ENCODE measurements at places on chromosomes 2 and 18. TPM values are rescaled to one million over a fixed set of nuclear protein-coding genes. Genes with fewer than 3 reads are reported as not detected.

RUFY4 gene
- not detected for total RNA-seq

GPR55 gene
- not detected for total RNA-seq

EN1 gene
- 0.39 TPM for total RNA-seq

GAL3ST2 gene
- total RNA-seq, result 0.42 TPM

AMER3 gene
- total RNA-seq, result 20.6 TPM

DYNAP gene
- total RNA-seq, result not detected

STAT4 gene
- 0.74 TPM for total RNA-seq

ASB18 gene
- total RNA-seq, result not detected

CCDC85A gene
- total RNA-seq, result 12.1 TPM

FTCDNL1 gene
- 0.74 TPM for total RNA-seq

LYPD1 gene
- 1.1 TPM for total RNA-seq

TBR1 gene
- total RNA-seq, result not detected

MERTK gene
- total RNA-seq, result 2.3 TPM

DUSP19 gene
- 1.6 TPM for total RNA-seq

DUSP2 gene
- 0.34 TPM for total RNA-seq

GKN2 gene
- total RNA-seq, result not detected

IFIH1 gene
- not detected for total RNA-seq

SKA1 gene
- 2.0 TPM for total RNA-seq

FAM161A gene
- 13.4 TPM for total RNA-seq

ZBTB7C gene
- 10.6 TPM for total RNA-seq

TLX2 gene
- total RNA-seq, result 21.2 TPM

HIBCH gene
- total RNA-seq, result 22.0 TPM

TCF7L1 gene
- total RNA-seq, result 6.6 TPM

TUBA4B gene
- total RNA-seq, result not detected

SOX11 gene
- 576 TPM for total RNA-seq

DNAJC10 gene
- total RNA-seq, result 63.0 TPM

TMEM169 gene
- total RNA-seq, result 166 TPM

BIN1 gene
- total RNA-seq, result 176 TPM

ORC4 gene
- total RNA-seq, result 72.9 TPM

ANKRD44 gene
- 12.0 TPM for total RNA-seq

PDE6D gene
- total RNA-seq, result 47.1 TPM

CTAGE1 gene
- not detected for total RNA-seq

PSD4 gene
- total RNA-seq, result 1.2 TPM

SIX3 gene
- 0.86 TPM for total RNA-seq

PTPN18 gene
- 78.5 TPM for total RNA-seq

SNORC gene
- 2.4 TPM for total RNA-seq

ANTXR1 gene
- 26.7 TPM for total RNA-seq

ESPNL gene
- 0.81 TPM for total RNA-seq

All from glutamatergic neuron (in vitro differentiated cells).